ENCODE measurements at places on chromosomes 3 and 15. TPM values are rescaled to one million over a fixed set of nuclear protein-coding genes. Genes with fewer than 3 reads are reported as not detected.
A peak's percentile ranks its signal among the peaks of the same experiment; 100 is the strongest.

The WDR76 gene
- total RNA-seq = 6.5 TPM

The CLDN18 gene
- not detected for total RNA-seq

DNA sequence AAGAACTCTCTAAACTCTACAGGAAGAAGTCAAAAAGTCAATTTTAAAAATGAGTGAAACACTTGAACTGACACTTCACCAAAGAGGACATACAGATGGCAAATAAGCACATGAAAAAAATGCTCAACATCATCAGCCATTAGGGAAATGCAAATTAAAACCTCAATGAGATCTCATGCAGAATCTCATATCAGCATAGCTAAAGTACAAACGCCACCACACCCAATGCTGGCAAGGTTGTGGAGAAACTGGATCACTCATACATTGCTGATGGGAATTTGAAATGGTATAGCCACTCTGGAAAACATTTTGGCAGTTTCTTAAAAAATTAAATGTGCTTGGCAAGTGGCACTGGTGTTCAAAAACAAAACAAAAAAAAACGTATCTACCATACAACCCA, 34.2 kb downstream of the MEGF11 start:
- no peak for DNase-seq

- no peak for DNase-seq
Measured at GRCh38 chr3:106167728-106168127, 298.9 kb upstream of the CBLB start.

DNA sequence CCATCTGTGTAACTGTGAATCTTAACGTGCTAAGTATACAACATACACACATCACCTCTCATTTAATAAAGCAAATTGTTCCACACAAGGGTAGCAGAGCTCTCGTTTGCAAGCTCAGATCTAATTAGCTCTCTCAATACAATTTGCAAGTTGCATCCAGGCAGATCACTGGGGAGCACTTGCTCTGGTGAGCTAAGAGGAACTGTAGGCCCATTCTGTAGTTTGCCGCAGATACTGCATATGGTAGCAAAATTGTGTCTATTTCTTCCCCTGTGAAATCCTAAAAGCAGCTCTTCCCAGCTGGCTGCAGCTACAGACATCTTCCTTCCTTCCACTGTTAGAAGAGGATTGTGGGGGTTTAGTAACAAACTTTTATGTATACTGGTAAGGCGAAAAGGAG, 288.7 kb upstream of the ADAMTS9 start:
- no peak for DNase-seq

The ROBO2 gene
- total RNA-seq = under 0.01 TPM

- DNase-seq = no peak
Measured at GRCh38 chr3:54033761-54034160, 88.6 kb upstream of the CACNA2D3 start.

GRCh38 chr3:46649436-46649835, 37.1 kb downstream of the FAM240A start:
- DNase-seq = no peak

The C3orf20 gene
- total RNA-seq = under 0.01 TPM

- DNase-seq = no peak
Measured at GRCh38 chr3:52721730-52722008, 15.8 kb downstream of the SPCS1 start.

- no peak for DNase-seq
Measured at GRCh38 chr15:89768071-89768500, 8.0 kb upstream of the MESP2 start.

The DHX36 gene
- 11.6 TPM for total RNA-seq

GRCh38 chr3:143429628-143430514, 310.3 kb downstream of the CHST2 start:
- no peak for DNase-seq

GRCh38 chr3:152352554-152352953, 83.8 kb downstream of the MBNL1 start:
- DNase-seq = no peak

GRCh38 chr3:72520690-72521308, 327.4 kb downstream of the SHQ1 start:
- no peak for DNase-seq

DNA sequence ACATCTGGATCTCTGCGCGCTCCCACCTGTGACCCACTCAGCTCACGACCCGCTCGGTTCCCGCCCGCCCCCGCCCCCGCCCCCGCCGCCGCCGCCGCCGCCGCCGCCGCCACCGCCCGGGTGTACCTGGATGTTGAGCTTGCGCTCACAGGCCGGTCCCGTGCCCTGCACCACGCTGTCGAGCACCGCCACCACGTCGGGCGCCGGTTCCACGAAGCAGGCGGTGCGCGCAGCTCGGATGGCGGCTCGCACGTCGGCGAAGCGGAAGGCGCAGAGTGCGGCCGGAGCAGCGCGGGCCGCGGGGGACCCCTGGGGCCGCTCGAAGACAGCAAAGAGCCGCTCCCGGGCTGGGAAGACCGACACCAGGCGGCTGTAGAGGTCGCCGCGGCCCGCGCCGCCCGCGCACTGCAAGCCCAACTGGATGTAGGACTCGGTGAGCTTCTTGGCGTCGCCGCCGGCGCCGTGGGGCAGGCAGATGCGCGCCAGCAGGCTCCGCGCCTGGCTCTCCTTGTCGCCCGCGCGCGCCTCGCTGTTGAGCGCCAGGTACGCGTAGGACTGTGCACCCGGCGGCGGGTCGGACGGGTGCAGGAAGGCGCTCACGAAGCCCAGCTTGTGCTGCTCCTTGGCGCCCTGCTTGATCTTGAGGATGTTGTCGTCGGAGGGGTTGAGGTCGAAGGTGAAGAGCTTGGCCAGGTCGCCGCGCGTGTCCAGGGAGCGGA, 1.1 kb downstream of the PLXND1 start:
- DNase-seq = peak; percentile 51

The ADCY5 gene
- total RNA-seq = under 0.01 TPM

DNA sequence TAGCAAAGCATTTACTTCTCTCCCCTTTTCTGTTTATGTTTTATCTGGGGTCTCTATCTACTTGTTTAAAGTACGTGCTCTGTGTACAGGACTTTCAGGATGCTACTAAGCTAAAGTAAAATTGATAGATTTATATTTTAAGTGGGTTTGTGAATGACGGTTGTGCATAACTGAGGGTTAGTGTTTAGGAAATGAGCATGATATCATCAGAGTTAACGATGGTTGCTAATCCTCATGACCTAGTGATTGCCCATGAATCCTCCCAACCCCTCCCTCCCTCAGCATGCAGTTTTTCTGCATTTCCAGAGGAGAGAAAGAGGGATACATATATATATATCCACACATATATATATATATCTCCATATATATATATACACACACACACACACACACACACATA, 957.2 kb downstream of the TUSC7 start:
- no peak for DNase-seq

DNA sequence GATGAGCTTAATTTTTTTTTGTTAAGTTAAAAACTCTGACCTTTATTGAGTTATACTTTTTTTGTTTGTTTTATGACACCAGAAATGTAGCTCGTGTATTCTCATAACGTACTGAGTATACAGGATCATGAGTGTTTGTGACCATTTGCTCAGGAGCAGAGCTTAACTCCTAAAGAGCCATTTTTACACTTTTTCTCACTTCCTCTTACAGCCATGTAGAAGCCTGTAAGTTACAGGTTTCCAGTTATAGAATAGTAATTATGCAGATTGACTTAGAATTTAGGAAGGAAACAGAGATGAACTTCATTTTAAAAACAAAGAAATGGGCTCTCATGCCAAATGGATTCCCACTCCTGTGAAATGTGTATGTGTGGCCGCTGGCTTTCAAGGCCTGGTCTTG, 151.7 kb downstream of the MCTP2 start:
- DNase-seq = no peak

The FGF12 gene
- total RNA-seq = not detected

DNA sequence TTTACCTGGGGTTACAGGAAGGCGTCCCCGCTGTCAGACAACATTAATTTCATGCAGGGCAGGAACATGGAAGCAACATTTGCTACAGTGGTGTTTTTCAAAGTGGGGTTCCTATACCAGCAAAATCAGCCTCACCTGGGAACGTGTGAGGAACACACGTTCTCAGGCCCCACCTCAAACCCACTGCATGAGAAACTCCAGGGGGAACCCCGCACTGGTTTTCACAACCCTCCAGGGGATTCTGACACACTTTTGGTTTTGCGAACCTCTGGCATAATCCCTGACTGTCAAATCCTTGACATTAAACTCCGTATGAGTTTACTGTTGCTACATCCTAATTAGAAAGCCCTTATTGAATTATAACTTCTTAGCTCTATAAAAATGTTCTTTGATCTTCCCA, 127.7 kb downstream of the LRRK1 start:
- DNase-seq = no peak

GRCh38 chr3:166322391-166322790, 485.2 kb upstream of the BCHE start:
- DNase-seq = no peak

GRCh38 chr3:59809016-59809415, 759.2 kb upstream of the CFAP20DC start:
- no peak for DNase-seq

- DNase-seq = no peak
Measured at GRCh38 chr3:140540262-140540661, 137.6 kb upstream of the TRIM42 start.
